AG08396 (cell line): ENCODE measurements at places on chromosomes 16 and 17.

GRCh38 chr17:36546418-36547093 is 1.8 kb downstream of the GGNBP2 start:
- no peak for DNase-seq

DNA sequence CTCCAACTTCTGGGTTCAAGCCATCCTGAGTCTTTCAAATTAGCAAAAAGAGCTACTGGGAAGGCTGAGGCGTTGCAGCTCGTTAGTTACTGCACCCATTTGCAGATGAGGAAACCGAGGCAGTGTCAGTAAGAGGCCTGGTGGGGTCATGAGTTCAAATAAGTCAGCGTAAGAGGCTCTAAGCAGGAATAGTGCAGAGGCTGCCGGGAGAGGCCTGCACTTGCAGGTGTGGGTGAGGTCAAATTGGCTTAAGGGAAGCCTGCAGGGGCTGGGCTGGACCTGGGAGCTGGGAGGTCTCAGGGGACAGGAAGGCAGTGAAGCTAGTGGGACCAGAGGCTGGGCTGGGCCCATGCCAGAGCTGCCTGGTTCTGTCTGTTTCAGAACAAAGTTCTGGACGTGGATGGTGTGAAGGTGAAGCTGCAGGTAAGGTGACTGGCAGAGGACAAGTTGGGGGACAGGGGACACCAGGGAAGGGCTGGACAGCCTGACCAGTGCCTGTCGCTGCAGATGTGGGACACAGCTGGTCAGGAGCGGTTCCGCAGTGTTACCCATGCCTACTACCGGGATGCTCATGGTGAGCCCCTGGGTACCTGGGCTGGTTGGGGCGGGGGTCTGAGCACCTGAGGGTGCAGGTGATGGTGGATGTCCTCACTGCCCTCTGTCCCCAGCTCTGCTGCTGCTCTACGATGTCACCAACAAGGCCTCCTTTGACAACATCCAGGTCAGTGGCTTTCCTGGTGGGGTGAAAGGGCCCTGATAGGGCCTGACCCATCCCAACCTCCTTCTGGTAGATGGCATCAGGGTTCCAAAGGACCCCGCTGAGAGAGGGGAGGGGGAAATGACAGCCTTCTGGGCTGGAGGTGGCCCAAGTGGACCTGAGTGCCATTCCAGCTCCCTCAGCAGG is 3.0 kb downstream of the RAB26 start:
- DNase-seq, result no peak

DNA sequence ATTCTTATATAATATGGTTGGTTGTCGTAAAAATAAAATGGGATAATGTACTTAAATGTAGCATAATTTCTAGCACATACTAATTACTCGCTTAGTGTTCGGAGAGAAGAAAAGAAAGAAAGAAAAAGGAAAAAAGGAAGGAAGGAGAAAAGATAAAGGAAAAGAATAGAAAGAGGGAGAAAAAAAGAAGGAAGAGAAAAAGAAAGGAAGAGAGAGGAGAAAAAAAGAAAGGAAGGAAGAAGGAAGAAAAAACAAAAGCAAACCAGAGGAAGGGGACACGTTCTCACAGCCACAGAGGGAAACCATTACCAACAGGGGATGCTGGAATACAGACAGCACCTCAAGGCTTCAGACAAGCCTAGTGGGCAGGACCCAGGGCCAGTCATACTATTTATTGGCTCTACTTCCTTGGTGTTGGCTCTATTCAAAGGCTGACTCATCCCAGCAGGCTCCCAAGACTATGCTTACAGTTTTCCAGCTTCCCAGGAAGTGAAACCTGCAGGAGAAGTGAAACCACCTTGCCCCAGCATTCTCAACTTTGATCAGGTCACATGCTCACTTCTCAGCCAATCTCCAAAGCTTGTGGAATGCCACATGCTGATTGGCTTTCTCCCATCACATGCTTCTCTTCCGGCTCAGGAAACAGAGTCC is 273.5 kb upstream of the IRX5 start:
- no peak for DNase-seq

DNA sequence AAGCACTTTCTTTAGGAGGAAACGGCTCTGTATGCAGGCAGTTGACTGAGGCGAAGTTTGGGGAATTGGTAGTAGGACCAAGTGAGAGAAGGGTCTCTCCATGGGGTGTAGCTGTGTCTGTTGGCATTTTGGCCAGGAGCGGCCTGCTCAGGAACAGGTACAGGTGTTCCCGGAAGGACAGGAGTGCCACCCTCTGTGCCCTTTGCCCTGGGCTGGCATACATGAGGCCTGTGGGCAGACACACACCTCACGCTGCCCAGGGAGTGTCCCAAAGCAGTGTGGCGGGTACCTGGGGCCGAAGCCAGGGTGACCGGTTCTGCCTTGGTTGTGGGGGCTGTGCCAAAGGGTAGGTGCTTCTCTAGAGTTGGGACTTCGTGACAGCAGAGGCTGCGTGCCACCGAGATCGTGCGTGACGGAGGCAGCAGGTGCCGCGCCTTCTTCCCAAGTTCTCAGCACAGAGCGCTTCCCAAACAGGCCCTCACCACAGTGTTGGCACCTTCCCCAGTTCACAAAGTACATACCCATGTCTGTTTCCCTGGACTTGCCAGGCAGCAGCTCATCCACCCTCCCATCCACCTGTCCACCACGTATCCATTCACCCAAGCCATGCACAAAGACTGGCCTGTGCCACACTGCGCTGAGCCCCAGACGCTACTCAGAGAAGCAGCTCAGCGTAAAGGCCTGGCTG is 19.9 kb upstream of the TCF25 start:
- no peak for DNase-seq

GRCh38 chr17:33124871-33125551 is 133.4 kb downstream of the SPACA3 start:
- DNase-seq, result no peak

GRCh38 chr17:71802663-71803062 is 318.2 kb upstream of the SOX9 start:
- DNase-seq, result no peak

- DNase-seq, result no peak
These were observed 7.1 kb upstream of the CDH15 start for GRCh38 chr16:89164436-89164835.

DNA sequence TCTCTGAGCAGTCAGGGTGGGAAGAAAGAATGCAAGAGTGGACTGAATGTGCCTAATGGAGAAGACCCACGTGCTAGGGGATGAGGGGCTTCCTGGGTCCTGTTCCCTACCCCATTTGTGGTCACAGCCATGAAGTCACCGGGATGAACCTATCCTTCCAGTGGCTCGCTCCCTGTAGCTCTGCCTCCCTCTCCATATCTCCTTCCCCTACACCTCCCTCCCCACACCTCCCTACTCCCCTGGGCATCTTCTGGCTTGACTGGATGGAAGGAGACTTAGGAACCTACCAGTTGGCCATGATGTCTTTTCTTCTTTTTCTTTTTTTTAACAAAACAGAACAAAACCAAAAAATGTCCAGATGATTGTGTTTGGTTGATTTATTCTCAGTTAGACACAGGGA is 14.1 kb downstream of the IGFBP4 start:
- no peak for DNase-seq

DNA sequence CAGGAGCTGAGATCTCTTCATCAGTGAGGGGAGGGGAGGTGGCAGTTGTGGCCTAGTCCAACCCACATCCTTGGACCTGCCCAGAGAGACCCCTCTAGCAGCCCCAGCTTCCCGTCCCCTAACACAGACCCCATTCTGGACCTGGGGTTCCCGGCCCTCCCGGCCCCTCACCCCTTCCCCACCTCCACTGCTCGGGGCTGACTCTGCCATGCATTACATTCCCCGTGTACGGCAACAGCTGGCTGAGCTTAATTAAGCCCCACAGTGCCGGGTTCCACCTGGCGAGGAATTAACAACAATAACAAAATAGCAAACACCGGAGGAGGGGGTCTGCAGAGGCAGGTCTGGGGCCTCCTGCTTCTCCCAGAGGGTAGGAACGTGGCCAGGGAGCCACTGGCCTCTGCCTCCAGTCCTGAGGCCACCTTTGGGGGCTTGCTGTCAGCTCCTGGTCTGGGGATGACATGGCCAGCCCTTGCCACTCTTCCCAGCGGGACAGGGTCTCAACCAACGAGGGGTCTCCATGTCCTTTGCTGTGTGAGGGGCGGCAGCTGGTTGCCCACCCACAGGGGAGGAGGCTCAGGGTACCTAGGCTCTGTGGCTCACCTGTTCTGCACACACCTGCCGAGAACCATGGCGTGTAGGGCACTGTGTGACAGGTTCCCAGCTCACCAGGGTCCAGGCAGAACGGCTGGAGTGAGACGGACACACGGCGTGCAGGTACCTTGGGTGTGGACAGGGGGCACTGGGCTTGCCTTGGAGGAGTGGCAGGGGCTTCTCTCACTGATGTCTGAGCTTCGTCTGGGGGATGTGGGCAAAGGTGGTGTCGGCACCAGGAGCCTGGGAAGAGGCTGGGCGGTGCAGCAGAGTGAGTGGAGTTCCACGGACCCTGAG is 46.9 kb upstream of the CBFA2T3 start:
- DNase-seq, result no peak

GRCh38 chr17:38872671-38873385 is 3.0 kb downstream of the LASP1 start:
- DNase-seq, result no peak

DNA sequence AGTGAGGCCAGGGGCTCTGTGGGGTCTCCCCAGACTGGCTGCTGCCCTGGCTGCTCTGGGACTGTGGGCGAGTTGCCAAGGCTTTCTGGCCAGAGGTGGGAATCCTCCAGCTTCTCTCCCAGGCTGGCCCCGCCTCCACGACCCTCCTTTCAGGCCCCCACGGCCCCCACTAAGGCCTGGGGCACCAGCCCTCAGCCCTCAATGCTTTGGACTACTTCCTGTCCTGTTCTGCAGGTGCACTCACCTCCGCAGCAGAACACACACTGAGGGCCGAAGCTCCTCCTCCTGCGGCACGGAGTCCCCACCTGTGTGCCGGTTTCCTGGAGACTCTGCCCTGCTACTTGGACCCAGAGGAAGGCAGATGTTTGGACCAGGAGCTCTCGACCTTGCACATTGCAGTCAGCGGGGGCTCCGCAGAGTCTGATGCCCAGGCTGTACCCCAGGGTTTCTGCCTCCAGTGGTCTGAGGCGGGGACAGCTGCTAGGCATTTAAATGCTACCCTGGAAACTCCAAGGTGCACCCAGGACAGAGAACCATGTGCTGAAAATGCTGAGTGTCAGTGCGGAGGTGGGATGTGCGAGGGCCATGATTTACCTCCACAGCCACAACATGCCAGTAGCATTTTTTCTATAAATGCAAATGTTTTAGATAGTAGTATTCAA is 223.8 kb downstream of the IRF8 start:
- no peak for DNase-seq

DNA sequence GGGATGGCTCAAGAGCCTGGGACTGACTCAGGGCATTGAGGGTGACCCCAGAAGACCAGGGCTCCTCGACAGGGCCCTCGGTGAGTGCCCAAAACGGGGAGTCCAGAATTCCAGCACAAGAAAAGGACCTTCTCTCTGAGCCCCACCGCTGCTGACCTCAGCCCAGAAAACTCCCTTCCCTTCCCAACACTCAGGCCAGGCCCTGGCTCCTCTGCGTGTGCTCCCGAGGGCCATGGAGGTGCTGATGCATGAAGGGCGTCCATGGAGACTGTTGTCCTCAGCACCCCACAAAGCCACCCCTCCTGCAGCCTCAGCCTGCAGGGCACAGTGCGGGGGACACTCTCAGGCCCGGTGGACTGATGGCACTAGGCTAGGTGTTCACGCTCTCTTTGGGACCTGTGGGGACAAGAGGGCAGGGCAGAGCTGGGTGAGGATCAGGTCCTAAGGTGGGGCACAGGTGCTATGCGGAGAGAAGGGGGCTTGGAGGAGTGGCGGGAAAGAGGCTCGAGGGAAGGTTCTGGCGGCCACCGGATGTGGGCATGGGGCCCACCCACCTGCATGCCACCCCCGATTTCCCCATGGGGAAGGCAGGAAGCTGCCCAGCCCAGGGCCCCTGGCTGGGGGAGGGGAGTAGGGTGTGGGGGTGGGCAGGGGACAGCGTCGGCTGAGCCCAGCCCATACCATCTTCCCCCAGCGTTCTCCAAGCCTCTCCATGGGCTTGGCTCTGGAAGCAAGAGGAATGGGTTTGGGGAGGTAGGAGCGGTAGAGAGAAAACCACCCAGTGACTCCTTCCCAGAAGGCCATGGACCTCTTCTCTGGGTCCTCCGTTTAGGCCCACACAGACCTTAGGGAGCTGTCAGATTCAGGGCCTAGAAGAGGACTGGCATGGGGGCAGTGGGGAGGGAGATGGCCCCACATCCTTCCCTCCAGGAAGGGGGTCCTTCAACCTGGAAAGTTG is 4.5 kb upstream of the TSPOAP1 start:
- no peak for DNase-seq

DNA sequence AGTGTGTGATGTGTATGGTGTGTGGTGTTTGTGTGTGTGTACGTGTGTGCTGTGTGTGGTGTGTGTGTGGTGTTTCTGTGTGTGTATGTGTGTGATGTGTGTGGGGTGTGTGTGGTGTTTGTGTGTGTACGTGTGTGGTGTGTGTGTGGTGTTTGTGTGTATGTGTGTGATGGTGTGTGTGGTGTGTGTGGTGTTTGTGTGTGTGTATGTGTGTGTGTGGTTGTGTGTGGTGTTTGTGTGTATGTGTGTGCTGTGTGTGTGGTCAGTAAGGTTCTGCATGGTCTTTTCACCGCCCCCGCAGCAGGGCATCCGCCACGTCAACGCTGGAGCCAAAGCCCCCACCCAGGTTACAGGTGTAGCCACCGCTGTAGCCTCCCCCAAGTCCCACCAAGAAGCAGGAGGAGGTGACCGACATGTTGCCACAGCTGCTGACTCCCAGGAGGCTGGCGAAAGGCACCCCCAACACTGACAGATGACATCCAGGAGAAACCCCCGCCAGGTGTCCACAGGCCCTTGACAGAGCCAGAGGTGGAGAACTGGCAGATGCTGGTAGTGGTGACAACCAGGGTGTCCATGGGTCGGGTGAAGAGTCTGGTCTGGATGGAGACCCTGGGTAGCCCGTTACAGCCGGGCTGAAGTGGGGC is 9.3 kb upstream of the KRT17 start:
- DNase-seq, result no peak

- DNase-seq, result no peak
These were observed 170.6 kb downstream of the GSG1L start for GRCh38 chr16:27892879-27893278.

- peak; percentile 43 for DNase-seq
These were observed 36.0 kb downstream of the CLUAP1 start for GRCh38 chr16:3536851-3537250.

DNA sequence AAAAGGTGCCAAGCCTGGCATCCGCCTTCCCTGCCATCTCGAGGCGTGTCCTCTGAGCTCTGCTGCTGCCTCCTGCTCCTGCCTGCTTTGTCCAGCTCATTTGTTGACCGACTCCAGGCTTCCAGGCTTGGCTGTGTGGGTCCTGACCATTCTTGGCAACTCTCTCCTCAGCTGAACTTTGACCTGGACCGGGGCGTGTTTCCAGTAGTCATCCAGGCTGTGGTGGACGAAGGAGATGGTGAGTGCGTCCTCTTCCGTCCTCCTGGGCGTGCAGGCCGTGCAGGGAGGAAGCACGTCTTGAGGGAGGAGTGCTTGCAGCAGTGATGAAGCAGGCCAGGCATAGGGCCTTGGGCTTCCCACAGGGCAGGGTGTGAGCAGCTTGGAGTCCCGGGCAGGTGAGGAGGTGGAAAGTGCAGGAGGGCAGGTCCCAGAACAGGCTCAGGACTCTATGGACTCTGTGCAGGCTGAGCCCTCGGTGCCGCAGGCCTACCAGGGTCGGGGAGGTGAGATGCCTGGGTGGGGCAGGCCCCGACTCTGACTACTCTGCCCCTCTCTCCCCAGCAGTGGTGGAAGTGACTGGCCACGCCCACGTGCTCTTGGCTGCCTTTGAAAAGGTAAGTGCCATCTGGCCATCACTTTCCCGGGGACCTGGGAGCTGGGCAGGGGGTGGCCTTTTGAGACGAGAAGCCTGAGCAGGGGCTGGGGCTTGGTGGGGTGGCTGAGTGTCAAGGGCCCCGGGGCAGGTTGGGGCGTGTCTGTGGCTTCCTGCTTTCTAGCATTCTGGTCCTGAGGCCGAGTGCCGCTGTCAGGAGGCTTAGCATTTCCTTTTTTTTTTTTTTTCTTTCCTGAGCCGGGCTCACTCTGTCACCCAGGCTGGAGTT is 28.6 kb upstream of the NUDT16L1 start:
- no peak for DNase-seq
